HCEC 1CT (cell line): ENCODE measurements at places on chromosomes 5 and 9.

DNA sequence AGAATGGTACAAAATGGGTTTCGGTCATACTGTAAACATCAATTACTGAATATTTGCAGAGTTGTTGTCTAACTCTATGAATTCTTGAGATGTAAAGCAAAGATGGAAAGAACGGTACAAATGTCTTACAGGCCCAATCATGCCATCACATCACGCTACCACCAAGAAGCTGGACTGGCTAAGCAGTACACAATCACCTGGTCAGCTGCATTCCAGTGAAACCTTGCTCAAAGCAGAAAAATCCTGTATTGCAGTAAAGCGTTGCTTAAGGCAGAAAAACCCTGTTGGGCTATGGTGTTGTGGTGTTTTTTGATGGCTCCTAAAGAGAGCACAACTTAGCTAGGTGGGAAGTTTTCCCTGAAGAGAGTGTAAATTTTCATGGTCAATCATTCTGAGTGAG, 112.6 kb upstream of the RASA1 start:
- DNase-seq = no peak

DNA sequence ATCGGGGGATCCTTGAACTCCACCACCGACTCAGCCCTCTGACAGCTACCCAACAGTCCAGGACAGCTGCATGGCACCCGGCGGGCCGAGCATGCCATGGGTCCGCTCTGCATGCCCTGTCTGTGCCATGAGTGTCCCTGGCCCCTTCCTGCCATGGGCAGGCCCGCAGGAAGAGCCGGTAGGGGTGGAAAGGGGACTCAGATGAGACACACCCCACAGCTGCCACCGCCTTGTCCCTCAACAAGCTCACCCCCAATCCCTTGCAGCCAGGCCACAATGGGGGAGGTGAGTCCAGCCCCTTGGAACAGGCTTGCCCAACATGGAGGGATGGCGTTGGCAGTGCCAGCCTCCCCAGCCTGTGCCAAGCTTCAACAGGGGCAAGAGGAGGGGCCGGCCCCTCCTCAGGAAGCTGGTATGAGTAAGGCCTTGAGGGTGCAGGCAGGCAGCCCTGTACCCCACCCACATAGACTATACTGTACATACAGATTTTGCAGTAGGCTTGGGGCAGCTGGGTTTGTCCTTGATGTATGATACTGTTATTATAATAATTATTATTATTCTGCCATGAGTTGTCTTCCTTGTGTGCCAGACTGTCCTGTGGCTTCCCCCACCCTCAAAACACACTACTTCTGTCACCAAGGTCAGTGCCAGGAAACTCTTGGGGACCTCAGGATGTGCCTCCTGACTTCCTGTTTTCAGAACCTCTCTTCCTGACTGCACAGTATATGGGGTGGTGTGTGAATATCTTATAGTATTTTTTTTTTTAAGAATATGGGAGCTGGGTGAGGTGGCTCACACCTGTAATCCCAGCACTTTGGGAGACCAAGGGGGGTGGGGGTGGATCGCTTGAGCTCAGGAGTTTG, 12.0 kb upstream of the SLC34A1 start:
- no peak for DNase-seq

GRCh38 chr5:26645659-26646058, 392.7 kb downstream of the CDH9 start:
- no peak for DNase-seq

DNA sequence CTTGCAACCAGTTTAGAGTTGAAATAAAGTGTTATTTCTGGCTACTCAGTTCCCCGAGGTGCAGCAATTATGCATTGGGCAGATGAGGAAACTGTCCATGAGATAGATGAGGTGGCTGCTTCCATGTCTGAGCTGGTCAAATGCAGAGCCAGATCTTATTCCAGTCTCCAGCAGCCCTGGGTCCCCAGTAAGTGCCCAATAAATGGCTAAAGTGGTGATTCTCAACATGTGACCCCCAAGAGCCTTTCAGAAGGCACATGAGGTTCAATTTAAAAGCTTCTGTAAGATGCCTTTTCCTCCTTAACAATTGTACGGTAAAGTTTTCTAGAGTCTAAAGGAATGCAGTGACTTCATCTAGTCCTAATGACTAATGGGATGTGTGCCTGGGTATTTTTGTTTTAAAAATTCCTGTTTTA, 17.5 kb downstream of the ATOX1 start:
- DNase-seq = peak; percentile 86

GRCh38 chr5:127934791-127935256, 148.7 kb upstream of the SLC12A2 start:
- DNase-seq = peak; percentile 59

- DNase-seq = no peak
Observed at GRCh38 chr5:124309241-124309980, 437.0 kb downstream of the ZNF608 start.

GRCh38 chr5:149770236-149770635, 40.1 kb downstream of the PPARGC1B start:
- DNase-seq = no peak

DNA sequence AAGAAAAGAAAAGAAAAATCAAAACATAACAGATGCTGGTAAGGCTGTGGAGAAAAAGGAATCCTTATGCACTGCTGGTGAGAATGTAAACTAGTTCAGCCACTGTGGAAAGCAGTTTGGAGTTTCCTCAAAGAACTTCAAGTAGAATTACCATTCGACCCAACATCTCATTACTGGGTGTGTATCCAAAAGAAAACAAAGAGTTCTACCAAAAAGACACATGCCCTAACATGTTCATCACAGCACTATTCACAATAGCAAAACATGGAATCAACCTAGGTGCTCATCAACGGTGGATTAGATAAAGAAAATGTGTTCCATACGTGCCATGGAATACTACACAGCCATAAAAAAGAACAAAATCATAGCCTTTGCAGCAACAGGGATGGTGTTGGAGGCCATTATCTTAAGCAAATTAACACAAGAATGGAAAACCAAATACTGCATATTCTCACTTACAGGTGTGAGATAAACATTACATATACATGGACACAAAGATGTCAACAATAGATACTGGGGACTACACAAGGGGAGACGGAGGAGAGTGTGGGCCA, 63.4 kb downstream of the PDE6A start:
- DNase-seq = no peak

GRCh38 chr5:33488558-33489355, 48.0 kb downstream of the TARS1 start:
- DNase-seq = no peak

DNA sequence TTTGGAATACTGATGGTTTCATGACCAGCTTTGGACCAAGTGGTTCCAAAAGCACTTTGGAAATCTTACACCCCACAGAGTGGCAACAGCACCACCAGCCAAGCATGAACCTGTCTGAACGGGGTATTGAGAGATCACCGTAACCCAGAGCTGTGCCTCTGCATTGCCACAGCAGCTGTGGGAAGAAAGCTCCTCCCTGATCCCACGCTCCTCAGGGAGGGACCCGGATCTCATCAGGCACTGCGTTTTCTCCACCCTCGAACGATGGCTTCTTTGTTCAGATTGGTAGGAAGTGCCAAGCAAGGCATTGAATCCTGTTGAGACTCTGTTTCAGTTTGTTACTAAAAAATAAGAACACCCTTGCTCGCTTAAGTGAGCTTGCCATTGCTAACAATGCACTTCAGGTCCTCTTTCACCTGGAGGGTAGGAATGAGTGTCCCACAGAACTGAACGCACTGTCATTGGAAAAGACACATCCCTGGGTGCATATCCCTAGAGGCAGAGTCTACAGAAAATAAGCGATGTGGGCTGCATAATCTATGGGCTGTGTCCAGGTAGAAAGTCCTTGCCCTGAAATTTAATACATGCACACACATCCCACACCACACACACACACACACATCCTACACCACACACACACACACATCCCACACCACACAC, 118.0 kb upstream of the ICE1 start:
- no peak for DNase-seq

GRCh38 chr9:35660966-35661415, 2.9 kb downstream of the CCDC107 start:
- peak; percentile 64 for DNase-seq

- no peak for DNase-seq
Observed at GRCh38 chr5:176175101-176175852, 62.9 kb upstream of the SIMC1 start.

- DNase-seq = peak; percentile 62
Observed at GRCh38 chr9:70255486-70255885, 3.3 kb upstream of the SMC5 start.

DNA sequence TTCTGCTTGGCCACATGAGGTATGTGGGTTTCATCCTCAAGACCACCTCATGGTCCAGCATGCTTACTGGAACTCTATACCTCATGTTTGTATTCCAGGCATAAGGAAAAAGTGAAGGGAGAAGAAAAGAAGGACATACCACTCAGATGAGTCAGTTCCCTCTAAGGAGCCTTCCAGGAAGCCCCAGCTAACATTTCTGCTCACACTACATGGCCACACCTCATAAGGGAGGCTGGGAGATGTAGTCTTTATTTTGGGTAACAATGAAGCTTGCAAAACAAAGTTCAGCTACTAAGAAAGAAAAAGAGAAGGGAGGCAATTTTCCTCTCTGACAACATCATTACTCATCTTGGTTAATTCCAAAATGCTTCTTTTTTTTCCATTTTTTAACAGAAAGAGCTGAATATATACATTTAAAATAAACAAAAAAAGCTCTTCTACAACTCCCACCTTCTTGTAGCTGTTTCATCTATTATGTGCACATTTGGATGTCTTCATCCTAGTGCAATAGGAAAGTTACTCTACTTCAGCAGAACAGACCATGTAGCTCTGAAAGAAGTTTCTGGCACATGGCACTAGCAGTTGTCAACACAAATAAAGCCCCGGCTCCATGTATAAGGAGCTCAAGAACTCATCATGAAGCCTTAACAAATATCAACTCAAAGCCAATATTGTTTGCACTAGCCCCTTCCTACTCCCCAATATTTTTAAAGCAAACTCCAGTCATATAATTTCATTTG, 123.6 kb upstream of the CCDC112 start:
- peak; percentile 98 for DNase-seq

DNA sequence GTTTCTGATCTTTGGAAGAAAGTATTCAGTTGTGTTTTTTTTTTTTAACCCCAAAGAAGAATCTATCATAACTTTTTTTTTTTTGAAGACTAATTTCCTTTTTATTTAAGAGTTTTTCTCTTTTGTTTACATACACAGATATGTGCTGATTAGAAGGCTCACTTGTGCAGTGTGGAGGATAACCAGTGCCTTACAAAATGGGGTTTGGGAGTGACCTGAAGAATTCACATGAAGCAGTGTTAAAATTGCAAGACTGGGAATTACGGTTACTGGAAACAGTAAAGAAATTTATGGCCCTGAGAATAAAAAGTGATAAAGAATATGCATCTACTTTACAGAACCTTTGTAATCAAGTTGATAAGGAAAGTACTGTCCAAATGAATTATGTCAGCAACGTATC, 50.3 kb downstream of the FER start:
- no peak for DNase-seq

DNA sequence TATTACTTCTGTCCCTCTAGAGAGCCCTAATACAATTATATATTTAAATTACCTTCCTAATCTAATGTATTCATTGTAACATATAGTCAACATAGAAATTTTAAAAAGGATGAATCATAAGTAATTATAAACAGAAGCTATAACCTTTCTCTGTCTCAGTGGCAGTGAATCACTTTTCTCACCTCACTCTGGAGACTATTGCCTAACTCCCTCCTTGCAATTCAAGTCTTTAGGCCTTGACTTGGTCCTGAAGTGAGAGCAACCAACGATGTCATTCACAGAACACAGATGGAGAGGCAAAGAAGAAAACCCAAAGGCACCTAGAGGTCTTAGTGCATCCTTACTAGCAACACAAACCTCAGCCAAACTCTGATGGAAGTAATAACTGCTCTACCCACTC, 133.3 kb upstream of the DPYSL3 start:
- DNase-seq = no peak

DNA sequence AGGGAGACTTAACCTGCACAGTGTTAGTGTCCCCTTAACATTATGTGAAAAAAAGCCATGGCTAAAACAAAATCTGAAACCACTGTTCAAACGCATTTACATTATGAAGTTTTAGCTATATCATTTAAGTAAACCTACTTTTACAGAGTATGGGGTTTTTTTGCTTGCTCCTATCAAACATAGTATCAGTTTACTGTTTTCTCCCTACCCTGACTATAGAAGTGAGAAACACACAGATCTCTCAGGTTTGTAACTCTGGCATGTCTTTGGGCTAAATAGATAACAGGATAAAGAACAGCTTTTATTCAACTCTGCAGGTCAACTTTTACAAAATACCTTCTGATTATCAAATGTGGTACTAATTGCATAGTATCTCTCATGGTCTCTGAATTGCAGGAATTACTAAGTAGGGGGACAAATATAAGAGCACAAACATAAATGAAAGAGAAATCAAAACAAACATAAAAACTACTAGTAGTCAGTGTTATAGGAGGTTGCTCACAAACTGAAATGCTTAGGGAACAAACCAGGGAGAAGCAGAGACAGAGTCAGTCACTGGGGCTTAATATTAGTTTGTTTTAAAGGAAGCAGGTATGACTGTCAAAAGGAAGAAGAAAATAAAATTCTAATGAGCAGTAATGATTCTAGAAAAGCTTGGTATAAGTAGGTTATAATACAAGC, 155.8 kb downstream of the MLLT3 start:
- DNase-seq = no peak

DNA sequence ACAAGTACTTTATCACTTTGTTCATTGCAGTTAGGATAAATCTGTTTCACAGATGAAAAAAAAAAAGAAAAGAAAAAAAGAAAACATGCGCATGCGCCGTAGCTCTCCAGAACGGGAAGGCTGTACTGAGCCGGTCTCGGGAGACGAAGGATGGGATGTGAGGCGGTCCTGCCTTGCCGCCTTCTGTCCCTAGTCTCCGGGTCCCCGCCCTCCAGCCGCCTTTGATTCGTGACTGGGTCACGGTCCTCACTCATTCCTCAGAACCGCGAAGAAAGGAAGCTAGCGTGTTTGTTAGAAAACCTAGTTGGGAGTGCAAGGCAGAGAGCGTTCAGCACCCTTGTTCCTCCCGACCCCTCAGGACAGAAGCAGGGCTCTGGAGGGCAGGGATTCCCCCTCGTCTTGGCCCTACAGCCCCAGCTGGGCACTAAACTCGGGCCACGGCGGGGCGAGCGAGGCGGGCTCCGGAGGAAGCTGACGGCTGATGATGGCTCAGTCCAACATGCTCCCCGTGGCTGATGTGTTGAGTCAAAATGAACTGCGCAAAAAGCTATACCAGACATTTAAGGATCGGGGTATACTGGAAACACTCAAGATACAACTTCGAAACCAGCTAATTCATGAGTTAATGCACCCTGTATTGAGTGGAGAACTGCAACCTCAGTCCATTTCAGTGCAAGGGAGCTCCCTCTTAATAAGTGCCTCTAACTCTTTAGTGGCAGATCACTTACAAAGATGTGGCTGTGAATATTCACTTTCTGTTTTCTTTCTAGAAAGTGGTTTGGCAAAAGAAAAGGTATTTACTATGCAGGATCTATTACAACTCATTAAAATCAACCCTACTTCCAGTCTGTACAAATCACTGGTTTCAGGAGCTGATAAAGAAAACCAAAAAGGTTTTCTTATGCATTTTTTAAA, 40.0 kb downstream of the CPLANE1 start:
- DNase-seq = no peak
